Stimulated activated CD4-positive, alpha-beta T cell treated with anti-CD3 and anti-CD28 coated beads, Interleukin-4, amount 100 ng/mL, for 1 hour (primary cell): ENCODE measurements at places on chromosomes 7 and 10.

GRCh38 chr7:139873593-139874301, 44.7 kb downstream of the TBXAS1 start:
- no peak for DNase-seq

GRCh38 chr10:3616880-3617279, 168.1 kb downstream of the KLF6 start:
- DNase-seq = no peak

- DNase-seq = no peak
Measured at GRCh38 chr7:17663061-17663675, 277.1 kb downstream of the SNX13 start.

DNA sequence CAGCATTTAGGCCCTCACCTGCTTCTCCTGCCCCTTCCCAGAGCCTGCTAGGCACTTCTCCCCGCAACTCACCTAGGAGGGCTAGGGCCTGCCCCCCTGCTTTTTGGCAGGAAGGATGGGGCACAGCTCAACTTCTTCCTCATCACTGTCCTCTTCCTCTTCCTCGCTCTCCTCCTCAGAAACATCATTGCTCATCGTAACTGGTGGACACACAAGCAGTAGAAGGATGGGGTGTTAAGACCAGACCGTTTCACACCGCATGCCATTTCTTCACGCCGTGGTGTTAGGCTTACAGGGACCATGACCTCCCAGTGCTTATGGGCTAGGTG, 1.6 kb downstream of the NPM3 start:
- no peak for DNase-seq

DNA sequence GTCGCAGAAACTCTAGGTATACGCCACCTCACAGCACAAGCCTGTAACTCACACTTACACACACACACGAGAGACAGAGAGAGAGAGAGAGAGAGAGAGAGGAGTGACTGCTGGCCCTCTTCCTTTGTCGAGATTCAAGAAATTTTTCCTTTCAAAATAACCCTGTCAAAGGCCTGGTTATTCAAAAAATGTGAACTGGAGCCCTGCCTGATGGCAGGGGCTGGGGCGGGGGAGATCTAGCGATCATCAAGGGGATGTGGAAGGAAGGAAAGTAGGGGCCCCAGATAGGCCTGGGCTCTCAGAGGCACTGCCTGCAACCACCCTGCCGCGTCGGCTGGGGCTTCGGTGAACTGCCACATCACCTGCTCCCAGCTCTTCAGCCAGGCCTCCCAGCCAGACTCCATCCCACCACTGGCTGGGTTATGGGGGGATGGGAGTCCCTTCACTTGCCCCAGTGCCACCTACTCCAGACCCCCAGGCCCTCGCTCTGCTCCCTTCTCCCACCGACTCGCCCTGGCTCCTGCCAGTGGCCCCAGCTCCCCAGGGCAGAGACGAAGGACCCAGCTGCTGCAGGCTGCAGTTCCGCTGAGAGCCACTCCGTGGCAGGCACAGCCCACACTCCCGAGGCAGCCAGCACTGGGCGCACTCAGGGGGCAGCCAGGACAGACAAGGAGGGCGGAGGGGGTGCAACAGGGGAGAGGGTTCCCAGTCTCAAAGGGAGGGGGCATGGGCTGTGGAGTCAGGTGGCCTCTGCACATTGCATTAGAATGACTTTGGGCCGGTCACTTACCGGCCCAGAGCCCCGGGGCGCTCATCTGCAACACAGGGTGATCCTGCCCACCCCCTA, 15.3 kb downstream of the KCNH2 start:
- DNase-seq = peak; percentile 66

DNA sequence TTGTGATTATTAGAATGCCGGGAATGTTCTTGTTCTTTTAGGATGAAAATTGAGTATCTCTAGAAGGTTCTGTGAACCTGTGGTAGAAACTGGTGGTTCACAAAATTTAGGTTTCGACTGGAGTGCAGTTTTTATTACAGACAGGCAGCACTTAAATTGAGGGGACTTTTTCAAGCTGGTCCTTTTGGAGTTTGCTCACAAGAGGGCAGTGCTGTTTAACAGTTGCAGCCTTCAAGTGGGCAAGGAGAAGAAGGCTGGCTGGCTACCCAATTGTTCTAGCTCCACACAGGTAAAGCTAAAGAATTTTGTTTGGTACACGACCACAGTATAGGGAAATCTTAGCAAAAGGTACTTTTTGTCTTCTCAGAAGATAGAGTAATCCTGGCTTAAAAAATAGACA, 233.6 kb downstream of the SNX13 start:
- peak; percentile 2 for DNase-seq

GRCh38 chr7:69968969-69969556, 370.8 kb downstream of the AUTS2 start:
- no peak for DNase-seq
